ENCODE measurements at places on chromosomes 2 and 18.

- DNase-seq, result no peak
These were observed 51.0 kb upstream of the FAHD2A start for GRCh38 chr2:95351598-95351915.

DNA sequence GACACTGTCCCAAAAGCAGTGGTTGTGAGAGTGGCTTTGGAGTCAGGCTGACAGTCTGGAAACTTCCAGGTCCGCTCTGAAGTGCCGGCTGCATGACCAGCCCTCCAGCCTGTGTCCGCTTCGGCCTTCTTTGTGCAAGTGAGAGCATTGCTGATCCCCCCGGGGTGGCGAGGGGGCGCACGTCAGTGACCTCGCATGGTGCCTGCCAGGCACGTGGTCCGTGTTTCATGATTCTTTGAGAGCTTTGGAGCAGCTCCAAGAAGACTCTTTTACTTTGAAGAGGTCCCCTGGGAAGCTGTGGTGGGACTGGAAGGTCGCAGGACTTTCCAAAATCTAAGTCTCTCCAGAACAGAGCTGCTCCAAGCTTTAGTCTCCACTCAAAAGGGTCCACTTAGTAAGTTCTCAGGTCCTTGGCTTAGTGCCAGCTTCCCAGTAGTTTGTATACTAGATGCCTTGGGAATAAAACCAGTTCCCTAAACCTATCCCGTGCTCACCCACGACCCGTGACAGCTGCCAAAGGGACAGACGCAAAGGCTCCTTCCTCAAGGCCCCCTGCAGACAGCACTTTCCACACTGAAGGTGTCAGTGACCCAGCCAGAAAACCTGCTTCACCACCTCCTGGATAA is 68.8 kb downstream of the ADI1 start:
- no peak for DNase-seq

DNA sequence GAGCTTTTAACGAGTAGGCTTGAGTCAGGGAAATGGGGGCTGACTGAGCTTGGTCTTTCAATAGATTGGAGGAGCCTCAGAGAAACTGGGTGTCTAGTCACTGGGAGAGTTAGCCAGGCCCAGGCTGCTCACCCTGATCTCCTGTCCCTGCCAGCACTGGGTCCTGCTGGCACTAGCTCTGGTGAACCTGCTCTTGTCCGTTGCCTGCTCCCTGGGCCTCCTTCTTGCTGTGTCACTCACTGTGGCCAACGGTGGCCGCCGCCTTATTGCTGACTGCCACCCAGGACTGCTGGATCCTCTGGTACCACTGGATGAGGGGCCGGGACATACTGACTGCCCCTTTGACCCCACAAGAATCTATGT is 720 bp downstream of the KRTCAP3 start:
- no peak for DNase-seq

- peak; percentile 86 for DNase-seq
These were observed at the start of gene PROKR1 for GRCh38 chr2:68643011-68643873. TSS of gene PROKR1 (plus strand) at chr2:68643579. CDS start at chr2:68645822, 2,243 bp downstream.
